ENCODE measurements at places on chromosomes 12 and 14. TPM values are rescaled to one million over a fixed set of nuclear protein-coding genes. Genes with fewer than 3 reads are reported as not detected.

L2HGDH gene
- polyA plus RNA-seq: 5.5 TPM

CMTM5 gene
- polyA plus RNA-seq: 1.3 TPM

KRT73 gene
- polyA plus RNA-seq: not detected

SLC5A8 gene
- polyA plus RNA-seq: not detected

TAS2R20 gene
- 0.55 TPM for polyA plus RNA-seq

FAM181A gene
- not detected for polyA plus RNA-seq

ALG10B gene
- polyA plus RNA-seq: 8.8 TPM

MAX gene
- 43.0 TPM for polyA plus RNA-seq

TOMM20L gene
- polyA plus RNA-seq: not detected

LHX5 gene
- not detected for polyA plus RNA-seq

GPR135 gene
- 4.6 TPM for polyA plus RNA-seq

AKAP3 gene
- polyA plus RNA-seq: 0.97 TPM

TMEM30B gene
- 1.6 TPM for polyA plus RNA-seq

RASAL1 gene
- polyA plus RNA-seq: 0.08 TPM

NFE2 gene
- polyA plus RNA-seq: not detected

AQP5 gene
- polyA plus RNA-seq: not detected

SCN8A gene
- polyA plus RNA-seq: not detected

ALX1 gene
- polyA plus RNA-seq: 0.26 TPM

ZNF385A gene
- 29.0 TPM for polyA plus RNA-seq

IL23A gene
- polyA plus RNA-seq: not detected

BTBD6 gene
- polyA plus RNA-seq: 30.4 TPM

LRTM2 gene
- polyA plus RNA-seq: 0.14 TPM

KLHDC2 gene
- 60.7 TPM for polyA plus RNA-seq

SLC17A8 gene
- polyA plus RNA-seq: 0.67 TPM

PHLDA1 gene
- 29.5 TPM for polyA plus RNA-seq

LRRK2 gene
- 5.9 TPM for polyA plus RNA-seq

SLC6A15 gene
- 2.5 TPM for polyA plus RNA-seq

PZP gene
- polyA plus RNA-seq: 0.80 TPM

PEX5 gene
- polyA plus RNA-seq: 37.4 TPM

DEGS2 gene
- polyA plus RNA-seq: 1.2 TPM

PABPN1 gene
- 109 TPM for polyA plus RNA-seq

SLC38A6 gene
- 9.4 TPM for polyA plus RNA-seq

ADAM21 gene
- polyA plus RNA-seq: not detected

FBLN5 gene
- 86.7 TPM for polyA plus RNA-seq

ACRBP gene
- polyA plus RNA-seq: 1.4 TPM

NGB gene
- polyA plus RNA-seq: not detected

TSPAN11 gene
- polyA plus RNA-seq: 22.4 TPM

HOXC5 gene
- polyA plus RNA-seq: 0.26 TPM

LTB4R2 gene
- 3.6 TPM for polyA plus RNA-seq

NINJ2 gene
- 6.0 TPM for polyA plus RNA-seq

RIMKLB gene
- polyA plus RNA-seq: 101 TPM

HOXC11 gene
- polyA plus RNA-seq: not detected

SERPINA1 gene
- polyA plus RNA-seq: 1.3 TPM

BICDL1 gene
- polyA plus RNA-seq: 5.5 TPM

KRT8 gene
- 3.0 TPM for polyA plus RNA-seq

AKAP5 gene
- 1.1 TPM for polyA plus RNA-seq

BAZ1A gene
- polyA plus RNA-seq: 30.1 TPM

TGM1 gene
- 1.1 TPM for polyA plus RNA-seq

NABP2 gene
- polyA plus RNA-seq: 14.7 TPM

RIN3 gene
- polyA plus RNA-seq: 9.8 TPM
